Substantia nigra (tissue), 51 donors: ENCODE measurements at places on chromosomes 7 and 10.

- no peak for DNase-seq
Observed at GRCh38 chr10:132118366-132118765, 52.6 kb downstream of the JAKMIP3 start.

DNA sequence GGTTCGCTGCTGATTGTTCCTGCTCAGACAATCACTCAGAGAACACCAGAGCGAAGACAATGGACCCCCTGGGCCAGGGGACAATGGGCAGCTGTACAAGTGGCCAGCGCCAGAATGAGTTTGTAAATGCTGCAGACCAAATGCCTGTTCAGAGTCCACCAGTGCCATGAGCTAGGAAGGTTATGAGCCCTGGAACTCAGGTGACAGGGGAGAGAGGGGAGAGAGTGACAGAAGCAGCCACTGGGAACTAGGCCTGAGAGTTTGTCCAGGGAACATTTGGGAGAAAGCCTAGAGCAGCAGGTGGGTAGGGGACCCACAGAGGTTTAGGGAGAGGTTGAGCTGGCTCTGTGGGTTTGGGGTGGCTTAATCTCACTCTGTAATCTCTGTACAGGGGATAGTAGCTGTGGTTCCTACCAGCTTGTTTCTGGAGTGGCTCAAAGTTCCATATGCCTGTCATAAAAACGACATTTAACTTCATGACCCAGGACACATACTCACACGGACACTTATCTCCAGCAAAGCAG lies 60.4 kb downstream of the C10orf105 start:
- DNase-seq: no peak

DNA sequence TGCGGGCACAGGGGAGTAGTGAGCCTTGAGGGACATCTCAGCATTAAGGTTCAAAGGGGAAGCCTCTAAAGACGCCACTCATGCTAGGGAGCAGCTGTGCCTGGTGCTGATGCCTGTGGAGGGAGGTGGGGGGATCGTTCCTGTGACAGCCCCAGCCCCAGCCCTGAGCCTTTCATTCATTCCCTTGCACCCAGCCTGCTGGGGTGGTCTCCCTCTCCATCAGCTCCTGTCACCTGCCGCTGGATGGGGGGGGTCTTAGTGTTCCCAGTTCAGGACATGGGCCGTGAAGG lies 11.6 kb downstream of the ZNF316 start:
- no peak for DNase-seq

DNA sequence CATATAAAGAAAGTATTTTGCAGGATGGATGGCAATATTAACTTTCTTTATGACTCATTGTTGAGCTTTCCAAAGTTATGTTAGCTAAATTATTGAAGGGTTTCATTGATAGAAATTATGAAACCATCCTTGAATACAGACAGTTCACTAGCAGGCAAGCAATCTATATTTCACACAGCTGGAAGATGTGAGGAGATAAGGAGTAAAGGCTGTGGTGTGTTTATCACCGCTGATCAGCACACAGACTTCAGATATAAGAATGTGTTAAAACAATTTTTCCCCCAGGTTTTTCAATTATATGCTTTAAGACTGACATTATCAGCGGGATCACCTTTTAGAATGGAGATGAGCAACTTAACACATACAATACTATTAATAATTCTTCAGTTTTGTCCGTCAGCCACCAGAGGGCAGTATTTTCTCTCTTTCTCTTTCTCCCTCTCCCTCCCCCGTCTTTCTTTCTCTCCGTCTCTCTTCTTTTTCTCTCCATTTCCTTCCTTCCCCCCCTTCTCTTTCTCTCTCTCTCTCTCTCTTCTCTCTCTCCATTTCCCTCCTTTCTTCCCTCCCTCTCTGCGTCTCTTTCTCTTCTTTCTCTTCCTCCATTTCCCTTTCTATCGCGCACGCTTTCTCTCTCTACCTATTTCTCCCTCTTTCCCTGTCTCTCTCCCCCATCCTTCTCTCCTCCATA lies 62.9 kb upstream of the FAM171A1 start:
- DNase-seq: no peak

DNA sequence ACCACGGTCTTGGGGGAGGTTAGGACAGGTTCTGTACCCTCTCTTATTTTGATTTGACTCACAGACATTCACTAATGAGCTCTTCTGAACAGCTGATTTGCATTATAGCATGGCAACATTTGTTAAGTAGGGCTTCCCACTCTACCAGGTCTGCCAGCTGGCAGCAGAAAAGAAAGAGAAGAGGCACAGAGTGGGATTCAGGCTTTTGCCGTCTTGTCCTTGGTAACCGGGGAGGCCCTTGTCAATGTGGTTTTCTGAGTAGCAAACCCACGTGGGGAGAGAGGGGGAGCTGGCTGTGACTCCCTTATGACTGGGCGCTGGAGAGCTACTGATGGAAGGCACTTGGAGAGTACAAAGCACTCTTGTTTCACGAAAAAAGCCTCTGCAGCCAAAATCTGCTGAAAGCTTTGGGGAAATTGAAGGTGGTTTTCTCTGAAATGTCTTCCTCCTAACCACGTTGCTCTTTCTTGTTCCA lies 355.3 kb upstream of the GALNT17 start:
- DNase-seq: peak; percentile 62

GRCh38 chr7:28165961-28166955 lies 14.3 kb downstream of the JAZF1 start:
- no peak for DNase-seq

DNA sequence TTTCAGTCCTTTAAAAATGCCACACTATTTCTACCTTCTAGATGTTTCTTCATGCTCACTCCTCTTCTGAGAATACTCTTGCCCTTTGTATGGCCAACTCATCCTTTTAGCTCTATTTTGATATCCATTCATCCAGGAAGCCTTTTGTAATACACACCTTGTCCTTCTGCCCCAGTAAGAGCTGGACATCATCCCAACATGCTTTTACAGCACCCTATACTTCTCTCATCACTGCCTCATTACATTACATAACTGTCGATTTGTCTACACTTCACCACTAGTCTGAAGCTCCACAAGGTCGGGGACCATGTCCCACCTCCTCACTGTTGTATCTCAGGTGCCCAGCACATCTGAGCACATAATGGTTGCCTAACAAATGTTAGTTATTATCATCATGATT lies 29.2 kb downstream of the PRR15 start:
- no peak for DNase-seq

DNA sequence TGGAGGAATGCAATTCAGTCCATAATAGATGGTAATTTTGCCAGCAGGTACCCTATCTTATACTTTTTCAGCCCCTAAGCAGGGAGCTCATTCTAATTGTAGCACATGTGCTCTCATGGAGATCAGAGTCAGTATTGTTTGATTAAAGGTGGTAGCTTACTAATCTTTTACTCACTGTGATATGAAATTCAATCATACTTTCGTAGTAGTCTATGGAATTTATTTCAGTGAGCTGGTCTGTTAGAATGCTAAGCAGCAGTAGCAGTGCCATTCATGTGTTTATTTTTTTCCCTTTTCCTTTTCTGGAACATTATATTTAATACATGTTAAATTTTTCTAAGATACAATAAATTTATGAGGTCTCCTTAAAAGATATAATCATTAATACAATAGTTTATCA lies 109.0 kb downstream of the ST7 start:
- DNase-seq: no peak

DNA sequence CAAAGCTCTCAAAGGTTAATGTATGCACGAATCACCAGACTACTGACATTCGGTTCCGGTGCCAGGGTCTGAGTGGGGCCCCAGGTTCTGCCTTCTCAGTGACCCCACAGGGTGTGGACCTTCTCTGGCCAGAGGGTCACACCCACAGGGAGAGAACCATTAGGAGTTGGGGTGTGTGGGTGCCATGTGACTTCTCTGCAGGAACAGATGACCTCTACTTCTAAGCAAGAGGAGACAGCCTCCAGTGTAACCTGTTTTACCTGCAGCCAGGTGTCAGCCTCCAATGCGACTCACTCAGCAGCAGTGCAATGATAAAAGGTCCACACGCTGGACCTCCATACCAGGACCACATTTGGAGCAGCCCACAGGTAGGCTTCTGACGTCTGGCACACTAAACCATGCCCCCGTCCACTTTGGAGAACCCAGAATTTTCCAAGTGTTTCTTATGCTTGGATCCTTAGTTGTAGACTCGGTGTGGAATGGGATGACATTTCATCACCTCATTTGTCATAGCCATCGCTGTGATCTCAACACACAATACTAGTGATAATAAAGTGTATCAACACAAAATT lies 16.2 kb upstream of the INSIG1 start:
- DNase-seq: no peak

- no peak for DNase-seq
Observed at GRCh38 chr7:74069086-74069541, 14.5 kb upstream of the LIMK1 start.

GRCh38 chr7:7435978-7436377 lies 99.7 kb downstream of the COL28A1 start:
- no peak for DNase-seq

- DNase-seq: no peak
Observed at GRCh38 chr7:121304102-121304658, 24.6 kb upstream of the WNT16 start.

GRCh38 chr10:6737080-6737641 lies 157.1 kb upstream of the PRKCQ start:
- no peak for DNase-seq

DNA sequence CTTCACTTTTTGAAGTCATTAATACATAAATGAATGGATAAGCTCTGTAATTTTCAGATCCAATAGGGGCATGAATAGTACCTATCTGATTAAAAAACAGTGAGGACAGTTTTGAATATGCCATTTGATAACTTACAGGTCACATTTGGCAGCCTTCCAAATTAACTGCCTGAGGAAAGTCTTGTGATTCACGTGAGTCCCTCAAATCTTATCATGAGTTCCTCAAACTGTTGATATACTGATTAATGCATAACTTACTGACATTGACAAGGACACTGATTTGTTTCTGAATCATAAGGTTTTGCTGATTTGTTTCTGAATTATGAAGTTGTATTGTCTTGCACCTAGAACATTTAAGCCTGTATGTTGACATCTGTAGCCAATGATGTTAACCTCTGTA lies 55.1 kb downstream of the ANKMY2 start:
- no peak for DNase-seq

GRCh38 chr7:51982653-51983052 lies 666.0 kb upstream of the COBL start:
- DNase-seq: no peak

- DNase-seq: no peak
Observed at GRCh38 chr10:71045936-71046335, 157.6 kb upstream of the PCBD1 start.

- no peak for DNase-seq
Observed at GRCh38 chr10:110035070-110035921, 27.5 kb downstream of the ADD3 start.

DNA sequence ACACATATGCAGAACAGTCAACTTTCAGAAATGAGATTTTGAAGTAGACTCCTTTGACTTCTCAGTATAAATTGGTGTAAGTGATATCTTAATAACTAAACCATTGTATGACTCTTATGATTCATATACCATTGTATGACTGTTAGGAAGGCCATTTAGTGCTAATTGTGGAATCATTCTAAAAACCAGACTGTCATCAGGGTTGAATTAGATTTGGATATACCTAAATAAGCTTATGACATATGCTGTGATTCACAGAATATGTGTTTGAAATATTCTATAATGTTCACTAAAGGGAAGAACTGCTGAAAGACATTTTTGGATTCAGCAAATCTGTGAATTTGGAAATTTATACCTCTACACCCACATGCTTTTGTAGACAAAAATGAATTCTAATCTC lies 438.1 kb downstream of the MDFIC start:
- DNase-seq: no peak

DNA sequence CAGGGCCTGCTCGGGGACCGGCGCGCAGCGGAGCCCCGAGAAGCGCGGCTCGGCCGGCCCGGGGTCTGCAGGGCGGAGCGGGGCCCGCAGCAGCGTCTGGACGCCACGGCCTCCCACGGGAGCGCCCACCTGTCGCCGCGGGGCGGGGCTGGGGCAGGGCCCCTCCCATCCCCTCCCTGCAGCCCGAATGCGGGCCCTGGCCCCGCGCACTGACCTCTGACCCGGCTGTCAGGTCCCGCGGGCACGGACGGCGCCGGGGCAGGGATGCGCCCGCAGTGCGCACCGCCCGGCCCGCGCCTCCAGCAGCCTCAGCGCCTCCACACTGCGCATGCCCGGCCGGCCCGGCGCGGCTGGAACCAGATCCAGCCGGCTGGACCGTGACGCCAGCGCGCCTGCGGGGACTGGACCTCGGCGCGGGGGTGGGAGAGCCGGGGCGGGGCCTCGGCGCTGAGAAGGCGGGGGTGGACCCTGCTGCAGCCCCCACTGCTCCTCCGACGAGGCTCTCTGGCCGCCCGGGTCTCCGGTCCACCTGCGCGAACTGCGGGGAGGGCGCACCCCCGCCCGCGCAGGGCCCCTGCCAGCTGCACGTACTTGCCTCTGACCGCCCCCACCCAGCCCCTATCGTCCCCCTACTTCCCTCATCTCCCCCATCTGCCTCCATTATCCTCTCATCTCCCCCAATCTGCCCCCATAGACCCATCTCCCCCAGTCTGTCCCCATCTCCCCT lies 16.1 kb upstream of the GPR146 start:
- peak; percentile 82 for DNase-seq

DNA sequence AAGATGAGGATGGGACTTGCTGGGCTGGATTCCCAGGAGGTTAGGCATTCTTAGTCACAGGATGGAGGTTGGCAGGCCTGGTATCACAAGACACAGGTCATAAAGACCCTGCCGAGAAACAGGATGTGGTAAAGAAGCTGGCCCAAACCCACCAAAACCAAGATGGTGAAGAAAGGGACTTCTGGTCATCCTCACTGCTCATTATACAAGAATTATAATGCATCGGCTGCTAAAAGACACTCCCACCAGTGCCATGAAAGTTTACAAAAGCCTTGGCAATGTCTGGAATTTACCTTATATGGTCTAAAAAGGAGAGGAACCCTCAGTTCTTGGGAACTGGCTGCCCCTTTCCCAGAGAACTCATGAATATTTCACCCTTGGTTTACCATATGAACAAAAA lies 345.5 kb upstream of the POM121L12 start:
- no peak for DNase-seq

DNA sequence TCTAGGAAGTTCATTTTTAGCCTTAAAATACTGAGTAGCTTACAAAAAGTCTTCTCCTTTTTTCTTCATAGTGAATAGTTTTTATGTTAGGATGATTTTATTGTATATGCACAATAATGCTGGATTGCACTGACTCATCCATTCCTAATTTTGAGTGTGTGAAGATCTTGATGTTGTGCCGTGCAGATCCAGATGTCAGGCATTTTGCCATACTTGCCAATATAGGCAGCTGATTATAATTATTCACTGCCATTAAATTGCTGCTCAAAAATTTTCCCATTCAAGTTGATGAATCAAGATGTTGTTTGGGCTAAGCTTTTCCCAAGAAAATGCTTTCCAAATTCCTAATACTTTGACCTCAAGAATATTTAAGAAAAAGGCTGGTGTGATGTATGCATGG lies 218.3 kb downstream of the AHR start:
- no peak for DNase-seq

GRCh38 chr7:26686448-26686981 lies 177.9 kb downstream of the SKAP2 start:
- DNase-seq: no peak
